Stimulated activated CD8-positive, alpha-beta memory T cell treated with anti-CD3 and anti-CD28 coated beads, Interleukin-2, amount 100 ng/mL, for 1 hour (primary cell): ENCODE measurements at places on chromosomes 6 and 20.

- no peak for DNase-seq
These were observed 30.6 kb upstream of the GRM4 start for GRCh38 chr6:34176261-34177031.

- no peak for DNase-seq
These were observed 93.8 kb upstream of the LY86 start for GRCh38 chr6:6494677-6495076.

GRCh38 chr6:128659878-128660622 is 139.7 kb upstream of the PTPRK start:
- no peak for DNase-seq

GRCh38 chr6:128397996-128398395 is 122.4 kb downstream of the PTPRK start:
- no peak for DNase-seq

- DNase-seq: no peak
These were observed 317.2 kb upstream of the CDYL start for GRCh38 chr6:4459032-4459431.

GRCh38 chr6:105212587-105212986 is 32.8 kb upstream of the POPDC3 start:
- DNase-seq: no peak

GRCh38 chr6:41561416-41561815 is 15.2 kb downstream of the FOXP4 start:
- no peak for DNase-seq

DNA sequence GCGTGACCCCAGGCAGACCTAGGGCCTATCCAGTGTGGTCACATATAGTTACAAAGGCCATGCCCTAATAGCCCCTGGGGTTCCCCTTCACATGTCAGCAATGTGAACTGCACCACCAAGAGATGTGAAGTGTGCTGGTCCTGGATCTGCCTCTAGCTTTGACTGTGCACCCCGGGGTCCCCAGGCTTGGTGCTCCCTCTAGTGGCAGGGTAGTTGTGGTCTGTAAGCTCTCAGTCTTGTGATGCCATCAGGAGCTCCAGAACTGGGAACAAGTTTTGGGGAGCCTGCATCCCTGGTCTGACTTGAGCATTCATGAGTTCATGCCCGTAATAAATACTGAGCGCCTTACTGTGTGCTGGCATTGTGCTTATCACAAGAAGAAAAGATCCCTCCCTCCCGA is 143.4 kb downstream of the DHX35 start:
- no peak for DNase-seq

GRCh38 chr20:50494428-50494827 is 15.8 kb upstream of the PTPN1 start:
- no peak for DNase-seq

DNA sequence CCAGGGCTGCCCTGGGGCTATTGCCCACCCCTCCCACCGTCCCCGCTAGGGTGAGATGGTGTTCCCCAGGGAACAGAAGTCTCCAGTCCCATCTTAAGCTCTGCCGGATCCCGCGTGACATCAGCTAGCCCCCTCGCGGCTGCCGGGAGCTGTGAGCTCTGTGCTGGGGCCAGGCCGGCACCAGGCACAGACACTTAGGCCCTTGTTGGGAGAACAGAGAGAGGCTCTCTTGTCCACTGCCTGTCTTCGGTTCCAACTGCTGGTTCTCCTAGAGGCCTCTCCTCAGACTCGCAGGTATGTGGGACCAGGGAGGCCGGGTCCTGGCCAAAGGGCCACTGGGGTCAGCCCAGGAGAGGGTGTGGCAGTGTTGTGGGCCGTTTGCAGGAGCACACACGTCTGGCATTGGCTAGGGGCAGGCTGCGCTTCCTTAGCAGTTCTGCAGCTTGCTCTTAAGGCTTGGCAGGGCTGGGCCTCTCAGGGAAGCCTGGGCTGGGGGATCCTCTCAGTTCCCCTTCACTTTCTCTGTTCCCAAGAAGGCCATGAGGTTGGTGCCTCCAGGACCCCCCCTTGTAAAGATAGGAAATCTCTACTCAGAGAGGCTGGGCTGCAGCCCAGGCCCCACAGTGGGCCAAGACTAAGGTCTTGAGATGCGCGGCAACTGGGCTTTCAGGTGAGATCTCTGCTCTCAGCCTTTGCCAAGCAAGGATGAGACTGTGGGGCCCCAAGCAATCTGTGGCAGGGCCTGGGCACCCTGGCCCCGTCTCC is 6.3 kb downstream of the SGK2 start:
- no peak for DNase-seq

- DNase-seq: no peak
These were observed 14.5 kb downstream of the THBS2 start for GRCh38 chr6:169239181-169239580.

- DNase-seq: no peak
These were observed 337.8 kb downstream of the FARS2 start for GRCh38 chr6:5599127-5599526.

DNA sequence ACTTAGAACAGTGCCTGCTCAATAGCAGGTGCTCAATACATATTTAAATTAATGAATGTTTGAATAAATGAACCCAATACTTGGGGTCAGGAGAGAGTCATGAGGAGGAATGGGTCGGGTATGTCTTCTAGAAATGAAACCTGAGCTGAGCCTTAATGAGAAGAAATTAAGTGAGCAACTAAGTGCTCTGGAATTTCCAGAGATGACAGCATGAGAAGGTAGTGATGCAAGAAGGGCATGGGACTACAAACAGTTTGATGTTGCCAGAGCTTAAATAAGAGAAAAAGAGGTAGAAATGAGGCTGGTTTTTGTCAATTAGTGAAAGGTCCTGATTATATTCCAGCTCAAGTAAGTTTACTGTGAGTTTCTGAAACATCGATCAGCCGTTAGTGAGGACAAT is 82.9 kb downstream of the PDE10A start:
- no peak for DNase-seq

DNA sequence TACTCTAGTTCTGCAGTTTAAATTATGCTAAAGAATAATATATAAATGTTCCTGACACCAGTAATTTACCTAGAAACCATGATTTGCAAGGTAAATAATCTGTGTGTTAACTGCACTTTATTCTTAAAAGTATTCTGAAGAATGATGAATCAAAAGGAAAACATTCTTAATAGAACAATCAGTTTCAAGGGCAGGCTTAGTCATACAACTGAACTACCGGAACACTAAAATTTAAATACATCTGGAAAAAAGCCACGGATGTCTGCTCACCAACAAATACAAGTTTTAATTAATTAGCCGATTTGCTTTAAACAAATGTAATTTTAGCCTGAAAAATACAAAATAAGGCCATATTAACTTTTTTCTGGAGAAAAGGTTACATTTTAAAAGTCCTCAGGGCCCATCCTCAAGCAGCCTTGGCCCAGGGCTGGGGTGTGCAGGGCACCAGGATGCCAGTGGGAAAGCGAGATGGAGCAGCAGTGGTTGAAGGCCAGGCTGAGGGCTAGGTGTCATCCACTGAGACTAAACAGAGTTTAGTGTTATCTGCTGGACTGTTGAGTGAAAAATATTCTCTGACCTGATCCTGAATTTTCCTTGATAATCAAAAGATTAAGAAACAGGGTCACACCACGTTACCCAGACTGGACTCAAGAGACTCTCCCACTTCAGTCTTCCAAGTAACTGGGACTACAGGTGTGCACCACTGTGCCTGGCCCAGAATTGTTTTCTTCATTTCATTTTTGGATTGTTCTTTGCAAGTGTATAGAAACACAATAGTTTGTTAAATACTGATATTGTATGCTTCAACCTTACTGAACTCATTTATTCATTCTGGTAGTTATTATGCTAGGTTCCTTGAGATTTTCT is 88.2 kb upstream of the DST start:
- no peak for DNase-seq

DNA sequence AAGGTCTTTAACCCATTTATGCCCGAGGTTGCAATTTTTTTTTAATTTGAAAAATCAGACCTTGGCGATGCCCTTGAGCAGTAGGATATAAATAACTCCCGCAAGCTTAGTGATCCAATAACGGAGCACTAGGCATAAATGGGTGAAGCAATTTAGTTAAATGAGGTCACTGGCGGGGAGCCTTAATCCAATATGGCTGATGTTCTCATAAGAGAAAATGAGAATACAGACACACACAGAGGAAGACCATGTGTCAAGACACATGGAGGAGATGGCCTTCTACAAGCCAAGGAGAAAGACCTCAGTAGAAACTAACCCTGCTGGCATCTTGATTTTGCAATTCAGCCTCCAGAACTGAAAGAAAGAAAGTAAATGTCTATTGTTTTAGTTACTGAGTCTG is 735 bp downstream of the SIRPG start:
- DNase-seq: no peak

GRCh38 chr6:166442131-166442685 is 59.5 kb upstream of the MPC1 start:
- DNase-seq: no peak

DNA sequence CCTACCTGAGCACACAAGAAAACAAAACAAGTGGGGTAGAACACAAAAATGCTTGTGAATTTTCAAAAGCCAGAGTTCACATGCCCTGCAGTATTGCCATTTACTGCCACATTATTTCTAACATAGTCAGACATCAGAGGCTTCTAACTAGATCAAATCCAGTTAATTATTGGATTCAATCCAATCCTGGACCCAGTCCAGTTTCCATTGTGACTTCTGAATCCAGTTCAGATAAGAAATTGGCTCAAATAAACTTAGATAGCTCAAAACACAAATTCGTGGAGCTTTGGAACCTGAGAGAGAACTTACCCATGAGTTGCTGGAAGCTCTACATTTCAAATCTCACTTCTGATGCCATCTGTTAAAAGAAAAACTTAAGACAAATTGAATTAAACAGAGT is 85.2 kb upstream of the ANKEF1 start:
- DNase-seq: no peak

DNA sequence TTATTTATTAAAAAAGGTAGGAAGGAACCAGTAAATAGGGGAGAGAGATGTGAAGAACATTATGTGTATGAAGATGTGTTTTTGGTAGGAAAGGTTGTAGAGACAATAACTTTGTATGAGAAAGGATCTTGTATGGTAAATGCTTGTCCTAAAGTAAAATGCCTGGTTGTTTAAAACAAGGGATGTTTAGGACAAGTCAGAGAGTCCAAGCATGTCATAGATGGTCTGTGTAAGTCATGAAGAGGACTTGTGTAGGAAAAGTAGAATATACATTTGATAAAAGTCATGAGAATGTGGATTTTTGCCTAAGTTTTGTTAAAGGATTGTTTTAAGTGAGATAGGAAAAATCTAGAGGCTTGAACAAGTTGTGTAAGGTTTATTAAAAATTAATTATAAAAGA is 325.1 kb downstream of the CDH26 start:
- DNase-seq: no peak

GRCh38 chr6:62357835-62358234 is 71.8 kb upstream of the KHDRBS2 start:
- no peak for DNase-seq

DNA sequence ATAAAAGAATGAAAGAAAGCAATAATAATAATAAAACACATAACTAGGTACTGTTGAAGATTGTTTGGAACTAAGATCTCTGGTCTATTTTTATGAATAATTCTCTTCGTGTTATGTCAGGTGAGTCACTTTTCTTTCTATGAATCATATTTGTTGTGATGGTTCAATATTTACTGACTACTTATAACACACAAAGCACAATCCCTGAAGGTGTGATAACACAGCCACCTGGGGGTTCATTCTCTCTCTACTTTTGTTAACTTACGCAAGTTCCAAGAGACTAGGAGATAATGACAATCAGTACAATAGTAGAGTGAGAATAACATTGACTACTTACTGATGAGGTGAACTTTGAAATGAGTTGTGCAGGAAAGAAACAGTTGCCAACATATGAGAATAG is 149.9 kb downstream of the IBTK start:
- DNase-seq: no peak

DNA sequence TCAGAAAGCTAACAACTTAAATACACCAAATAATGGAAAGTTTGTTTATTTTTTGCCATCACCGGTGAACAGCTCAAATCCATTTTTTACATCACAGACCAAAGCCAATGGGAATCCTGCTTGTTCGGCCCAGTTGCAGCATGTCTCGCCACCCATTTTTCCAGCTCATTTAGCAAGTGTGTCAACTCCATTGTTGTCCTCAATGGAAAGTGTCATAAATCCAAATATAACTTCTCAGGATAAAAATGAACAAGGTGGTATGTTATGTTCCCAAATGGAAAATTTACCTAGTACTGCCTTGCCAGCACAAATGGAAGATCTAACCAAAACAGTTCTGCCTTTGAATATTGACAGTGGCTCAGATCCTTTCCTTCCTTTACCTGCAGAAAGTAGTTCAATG is 65.3 kb upstream of the SMIM8 start:
- DNase-seq: no peak

- no peak for DNase-seq
These were observed 142.6 kb upstream of the PDE10A start for GRCh38 chr6:165805636-165806035.

- no peak for DNase-seq
These were observed 67.9 kb upstream of the GATA5 start for GRCh38 chr20:62543470-62544302.

DNA sequence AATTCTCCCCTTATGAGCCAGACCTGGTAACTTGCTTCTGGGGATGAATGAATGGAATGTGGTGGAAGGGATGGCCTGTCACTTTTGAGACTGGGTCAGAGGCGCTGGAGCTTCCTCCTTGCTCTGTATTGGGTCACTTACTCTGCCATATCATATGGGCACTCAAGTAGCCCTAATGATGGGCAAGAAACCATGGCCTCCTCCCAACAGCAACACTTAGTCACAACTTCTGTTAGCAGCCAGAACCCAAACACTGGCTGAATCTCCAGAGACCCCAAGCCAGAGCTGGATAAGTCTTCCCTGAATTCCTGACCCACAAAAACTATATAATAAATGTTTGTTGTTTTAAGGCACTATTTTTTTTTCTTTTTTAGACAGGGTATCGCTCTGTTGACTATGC is 5.5 kb downstream of the E2F1 start:
- DNase-seq: no peak
